ENCODE measurements at places on chromosomes 3 and 15.

- peak; percentile 36 for DNase-seq
Measured at GRCh38 chr3:38524141-38524739, 28.1 kb downstream of the EXOG start.

DNA sequence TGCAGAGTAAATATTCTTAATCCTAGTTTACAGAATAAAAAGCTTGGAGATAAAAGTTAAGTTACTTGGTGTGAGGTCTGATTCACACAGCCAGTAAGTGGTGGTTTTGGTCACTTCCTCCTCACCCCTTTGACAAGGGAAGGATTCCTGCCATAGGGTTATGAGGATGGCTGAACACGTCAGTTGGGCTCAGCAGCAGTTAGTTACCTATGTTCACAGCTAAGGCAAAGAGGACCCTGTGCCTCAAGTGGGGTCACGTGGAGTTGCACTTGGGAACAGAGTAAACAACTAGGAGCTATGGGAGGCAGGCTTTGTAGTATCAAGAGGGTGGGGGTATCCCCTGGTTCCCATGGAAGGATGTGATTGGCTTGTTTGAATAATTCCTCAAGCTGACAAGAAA is 232.2 kb downstream of the UBE2E2 start:
- no peak for DNase-seq

DNA sequence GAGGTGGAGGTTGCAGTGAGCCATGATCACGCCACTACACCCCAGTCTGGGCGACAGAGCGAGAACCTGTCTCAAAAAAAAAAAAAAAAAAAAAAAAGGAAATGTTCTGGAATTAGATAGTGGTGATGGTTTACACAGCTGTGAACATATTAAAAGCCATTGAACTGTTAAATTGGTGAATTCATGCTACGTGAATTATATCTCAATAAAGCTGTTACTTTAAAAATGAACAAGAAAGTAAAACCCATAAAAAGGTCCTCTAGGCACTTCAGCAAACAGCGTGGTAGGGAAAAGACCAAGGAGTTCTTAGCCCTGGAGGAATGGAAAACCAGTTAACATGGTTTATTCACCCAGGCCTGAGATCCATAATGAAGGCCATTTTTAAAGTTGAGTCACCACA is 180.1 kb downstream of the ATG7 start:
- DNase-seq, result no peak

GRCh38 chr15:51750792-51751696 is at the start of gene TMOD2:
Gene TMOD2, plus strand, starts transcription at chr15:51751597. Its CDS starts 14,845 bp downstream, at chr15:51766442.
- peak; percentile 18 for DNase-seq

GRCh38 chr15:73849641-73850040 is 23.7 kb upstream of the TBC1D21 start:
- DNase-seq, result no peak

DNA sequence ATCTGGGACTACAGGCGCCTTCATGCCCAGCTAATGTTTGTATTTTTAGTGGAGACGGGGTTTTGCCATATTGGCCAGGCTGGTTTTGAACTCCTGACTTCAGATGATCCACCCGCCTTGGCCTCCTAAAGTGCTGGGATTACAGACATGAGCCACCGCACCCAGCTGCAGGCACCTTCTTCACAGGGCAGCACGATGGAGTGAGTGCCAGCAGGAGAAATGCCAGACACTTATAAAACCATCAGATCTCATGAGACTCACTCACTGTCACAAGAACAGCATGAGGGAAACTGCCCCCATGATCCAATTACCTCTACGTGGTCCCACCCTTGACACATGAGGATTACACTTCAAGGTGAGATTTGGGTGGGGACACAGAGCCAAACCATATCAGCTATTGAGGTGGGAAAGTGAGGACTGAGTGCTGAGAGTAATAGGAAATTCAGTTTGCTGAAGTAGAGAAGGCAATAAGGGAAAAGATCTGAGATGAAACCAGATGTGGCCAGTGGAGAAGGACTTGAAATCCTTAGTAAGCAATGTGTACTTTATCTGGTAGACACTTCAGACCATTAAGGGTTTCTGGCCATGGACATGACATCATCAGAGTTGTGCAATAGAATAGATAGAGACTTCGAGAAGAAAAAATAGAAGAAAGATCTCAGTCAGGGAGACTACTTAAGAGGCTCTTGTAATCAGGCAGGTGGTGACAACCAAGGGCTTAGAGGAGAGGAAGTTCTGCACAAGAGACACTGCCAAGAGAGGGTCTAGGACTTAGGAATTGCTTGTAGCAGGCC is 18.1 kb upstream of the ATP13A5 start:
- no peak for DNase-seq

- DNase-seq, result no peak
Measured at GRCh38 chr15:58355973-58356372, 75.8 kb upstream of the LIPC start.

GRCh38 chr15:33313491-33313890 is 2.7 kb downstream of the RYR3 start:
- DNase-seq, result no peak

- DNase-seq, result peak; percentile 79
Measured at GRCh38 chr3:143847787-143848631, at the start of gene SLC9A9. Gene SLC9A9, minus strand, starts transcription at chr3:143848468. Its CDS starts 146 bp downstream, at chr3:143848322.

GRCh38 chr15:27725731-27726130 is 373.4 kb downstream of the OCA2 start:
- no peak for DNase-seq

DNA sequence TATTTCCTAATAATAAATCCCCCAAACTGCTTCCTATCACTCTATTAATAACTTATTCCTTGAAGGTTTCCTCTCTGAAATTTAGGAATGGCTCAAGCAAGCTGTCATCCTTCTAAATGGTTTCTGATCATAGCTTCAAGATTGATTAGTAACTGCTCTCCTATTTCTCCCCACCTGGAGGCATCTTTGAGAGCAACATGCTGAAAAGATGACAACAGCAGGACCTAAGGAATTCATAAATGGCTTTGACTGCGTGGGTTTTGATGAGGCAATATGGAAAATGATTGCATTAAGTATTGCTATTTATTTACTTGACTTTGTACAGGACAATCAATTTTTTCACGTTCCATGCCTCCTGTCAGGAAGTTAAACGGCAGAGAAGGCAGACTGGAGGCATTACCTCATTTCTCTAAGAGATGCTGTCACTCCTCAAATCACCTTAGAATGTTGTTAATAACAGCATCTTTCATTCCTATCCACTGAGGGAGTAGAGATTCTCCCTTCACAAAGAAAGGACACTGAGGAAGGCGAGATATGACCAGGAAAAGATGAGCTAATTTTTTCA is 256.4 kb downstream of the EPHB1 start:
- DNase-seq, result no peak

DNA sequence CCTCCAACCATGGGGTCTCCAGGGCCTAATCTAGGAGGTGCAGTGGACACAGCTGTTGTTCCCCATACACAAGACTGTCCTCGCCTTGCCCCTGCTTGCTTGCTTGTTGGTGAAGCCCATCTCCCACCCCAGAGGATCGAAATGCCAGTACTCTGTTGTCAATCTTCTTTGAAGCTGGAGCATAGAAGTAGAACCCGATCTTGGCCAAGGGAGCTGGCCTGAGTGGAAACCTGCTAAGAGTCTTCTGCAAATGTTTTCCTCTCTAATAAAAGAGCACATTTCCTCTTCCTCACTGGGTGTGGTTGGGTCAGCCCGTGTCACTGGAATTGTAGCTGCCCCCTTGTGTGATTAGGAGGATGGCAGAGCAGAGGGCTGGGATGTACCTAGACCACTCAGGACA is 85.4 kb downstream of the HES1 start:
- DNase-seq, result no peak

GRCh38 chr3:14497321-14497720 is 42.8 kb downstream of the GRIP2 start:
- no peak for DNase-seq

DNA sequence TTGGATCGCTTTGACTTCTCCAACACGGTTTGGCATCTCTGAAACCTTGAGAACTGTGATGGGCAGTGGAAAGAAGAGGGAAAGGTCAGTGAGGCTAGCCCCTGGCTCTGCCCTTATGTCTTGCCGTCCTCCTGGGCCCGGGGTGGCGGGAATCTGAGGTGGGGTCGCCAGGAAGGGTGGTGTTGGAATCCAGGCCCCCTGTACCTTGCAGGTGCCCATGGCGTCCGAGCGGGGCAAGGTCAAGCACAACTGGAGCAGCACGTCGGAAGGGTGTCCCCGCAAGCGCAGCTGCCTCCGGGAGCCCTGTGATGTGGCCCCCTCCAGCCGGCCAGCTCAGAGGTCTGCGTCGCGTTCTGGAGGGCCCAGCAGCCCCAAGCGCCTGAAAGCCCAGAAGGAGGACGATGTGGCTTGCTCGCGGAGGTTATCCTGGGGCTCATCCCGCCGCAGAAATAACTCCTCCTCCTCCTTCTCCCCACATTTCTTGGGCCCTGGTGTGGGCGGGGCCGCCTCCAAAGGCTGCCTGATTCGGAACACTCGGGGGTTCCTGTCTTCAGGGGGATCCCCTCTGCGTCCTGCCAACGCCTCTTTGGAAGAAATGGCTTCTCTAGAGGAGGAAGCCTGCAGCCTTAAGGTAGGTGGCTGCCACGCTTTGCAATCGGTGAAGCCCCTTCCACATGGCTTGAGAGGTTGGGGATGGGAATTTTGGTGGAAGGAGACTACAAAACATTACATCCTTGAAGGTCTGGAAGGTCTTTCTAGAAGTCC is 907 bp downstream of the TATDN2 start:
- DNase-seq, result peak; percentile 5

GRCh38 chr3:108475220-108475782 is 35.1 kb downstream of the MYH15 start:
- no peak for DNase-seq

DNA sequence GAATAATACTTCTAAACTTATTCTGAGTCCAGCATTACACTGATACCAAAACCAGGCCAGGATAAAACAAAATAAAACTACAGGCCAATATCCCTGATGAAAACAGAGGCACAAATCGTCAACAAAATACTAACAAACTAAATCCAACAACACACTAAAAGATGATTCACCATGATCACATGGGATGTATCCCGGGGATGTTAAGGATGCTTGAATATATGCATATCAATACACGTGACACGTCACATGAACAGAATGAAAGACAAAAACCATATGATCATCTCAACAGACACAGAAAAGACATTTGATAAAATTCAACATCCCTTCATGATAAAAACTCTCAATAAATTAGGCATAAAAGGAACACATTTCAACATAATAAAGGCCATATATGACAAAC is 91.5 kb downstream of the CSNK1G1 start:
- no peak for DNase-seq

- DNase-seq, result no peak
Measured at GRCh38 chr3:30547716-30548115, 58.7 kb upstream of the TGFBR2 start.

GRCh38 chr3:64047787-64048186 is 24.5 kb upstream of the PSMD6 start:
- no peak for DNase-seq

GRCh38 chr3:194197981-194198695 is 62.2 kb downstream of the HES1 start:
- DNase-seq, result no peak

DNA sequence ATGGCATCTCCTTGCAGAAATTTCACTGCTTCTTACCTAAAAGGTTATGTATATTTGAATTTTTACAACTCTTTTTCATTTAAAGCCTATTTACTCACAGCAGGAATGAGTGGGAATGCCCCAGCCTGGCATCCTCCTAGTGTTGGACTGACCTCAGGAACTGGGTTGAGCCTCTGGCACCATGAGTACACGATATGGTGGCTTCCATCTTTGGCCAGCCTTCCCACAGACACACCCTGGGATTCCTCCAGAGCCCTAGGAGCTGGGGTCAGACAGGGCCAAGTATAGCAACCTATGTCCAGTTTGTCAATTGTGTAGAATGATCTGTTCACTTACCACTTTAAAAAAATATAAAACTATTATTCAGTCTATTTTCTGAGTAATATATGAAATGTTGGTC is 57.2 kb upstream of the HEG1 start:
- no peak for DNase-seq

- DNase-seq, result peak; percentile 36
Measured at GRCh38 chr3:123728014-123728413, 143.2 kb upstream of the HACD2 start.

DNA sequence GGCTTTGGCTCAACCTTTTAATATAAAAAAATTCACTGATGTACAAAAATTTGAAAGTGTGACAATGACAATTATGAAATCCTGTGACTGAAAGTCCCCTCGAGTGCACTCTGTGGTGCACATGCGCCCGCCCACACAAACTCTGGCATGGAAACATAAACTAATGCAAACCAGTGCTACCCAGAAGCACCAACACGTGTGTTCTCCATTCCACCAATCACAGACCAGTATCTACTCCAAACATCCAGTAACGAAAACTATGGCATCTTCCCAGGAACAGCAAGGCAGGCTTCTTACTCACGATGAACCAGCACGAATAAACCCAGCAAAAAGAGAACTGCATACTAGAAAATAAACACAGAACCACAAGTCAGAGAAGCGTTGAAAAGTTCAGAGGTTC is 11.7 kb upstream of the NMB start:
- DNase-seq, result peak; percentile 12

- DNase-seq, result peak; percentile 51
Measured at GRCh38 chr3:122572940-122573412, 4.5 kb upstream of the PARP15 start.

DNA sequence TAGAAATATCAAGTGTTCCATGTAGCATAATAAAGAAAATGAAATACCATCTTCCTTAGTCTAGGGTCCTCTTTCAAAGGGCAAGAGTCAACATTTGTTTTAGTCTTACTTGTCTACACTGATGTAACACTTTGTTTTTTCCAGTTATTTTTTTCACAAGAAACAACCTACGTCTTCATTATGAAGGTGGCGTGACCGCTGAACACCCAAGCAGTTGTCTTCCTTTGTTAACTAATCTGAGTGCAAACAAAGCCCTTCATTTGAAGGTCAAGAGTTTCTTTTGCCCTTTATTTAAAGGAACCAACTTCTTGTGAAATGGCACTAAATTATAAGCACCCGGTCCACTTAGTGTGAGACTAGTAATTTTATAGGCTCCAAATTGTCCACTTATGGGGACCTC is 73.2 kb downstream of the CD47 start:
- DNase-seq, result no peak

DNA sequence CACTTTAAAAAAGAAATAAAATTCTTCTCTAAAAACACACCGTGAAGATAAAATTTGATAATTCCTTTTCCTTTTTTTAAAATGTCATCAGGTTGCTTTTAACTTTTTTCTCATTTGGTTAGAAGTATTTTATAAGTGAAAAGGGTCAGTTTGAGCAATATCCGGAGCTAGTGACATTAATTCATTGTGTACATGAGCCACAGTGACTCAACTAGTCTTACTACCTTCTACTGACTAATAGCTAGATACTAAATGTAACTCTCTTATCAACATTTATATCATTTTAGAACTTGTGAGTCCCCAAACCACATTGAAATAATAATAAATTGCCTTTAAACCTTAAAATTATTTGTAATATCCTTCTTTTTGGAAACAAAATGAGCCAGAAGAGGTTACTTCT is 101.2 kb upstream of the ZBTB20 start:
- peak; percentile 66 for DNase-seq

All from fibroblast of the aortic adventitia (primary cell).